ENCODE measurements at places on chromosomes 2 and 18.

DNA sequence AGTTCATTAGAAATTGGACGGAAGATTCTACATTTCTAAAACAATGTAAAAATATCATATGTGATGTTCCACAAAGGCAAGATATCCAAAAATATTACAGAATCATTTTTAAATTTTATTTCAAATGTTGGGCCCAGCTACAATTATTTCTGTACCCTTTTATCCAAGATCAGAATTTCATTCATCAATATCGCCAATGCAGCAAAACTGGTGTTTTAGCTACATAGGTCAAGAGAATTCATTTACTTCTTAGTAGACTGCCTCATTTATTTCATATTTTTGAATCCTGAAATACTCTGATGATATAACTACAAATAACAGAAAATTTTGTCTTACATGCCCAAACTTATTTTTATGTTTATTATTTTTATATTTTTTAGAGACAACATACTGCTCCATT, 143.1 kb downstream of the CMPK2 start:
- H3K27me3 ChIP-seq: no peaks in the 10 kb centered on the region
- no peak overlapping the region for H3K4me3 ChIP-seq
- no peak for DNase-seq
- no peaks in the 10 kb centered on the region for H3K36me3 ChIP-seq

DNA sequence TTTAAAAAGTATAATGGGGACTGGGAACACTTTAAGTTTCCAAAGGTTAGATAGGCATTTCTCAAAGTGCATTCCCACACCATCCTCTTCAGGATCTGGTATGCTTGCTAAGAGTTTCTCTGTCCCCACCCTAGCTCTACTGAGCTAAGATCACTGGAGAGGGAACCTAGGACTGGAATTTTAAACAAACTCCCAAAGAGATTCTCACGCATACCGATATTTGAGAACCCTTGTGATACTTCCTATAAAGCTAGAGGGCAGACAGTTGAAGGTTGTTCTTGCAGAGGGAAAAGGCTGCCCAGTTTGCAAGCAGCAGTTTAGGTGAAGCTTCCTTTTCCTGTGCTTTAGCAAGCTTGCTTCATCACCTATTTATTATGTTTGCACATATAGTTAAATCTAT, 3.6 kb downstream of the CNRIP1 start:
- no peak for DNase-seq
- no peak overlapping the region for H3K4me3 ChIP-seq
- H3K36me3 ChIP-seq: no peaks in the 10 kb centered on the region
- H3K27me3 ChIP-seq: peaks cover 62% of the 10 kb centered on the region
- peaks cover 8% of the 10 kb centered on the region for H3K4me1 ChIP-seq

GRCh38 chr2:55151733-55152433, 80.2 kb downstream of the CLHC1 start:
- DNase-seq: no peak
- no peak overlapping the region for H3K27ac ChIP-seq
- H3K36me3 ChIP-seq: no peaks in the 10 kb centered on the region
- H3K27me3 ChIP-seq: no peaks in the 10 kb centered on the region
- no peak overlapping the region for H3K4me3 ChIP-seq

- H3K27me3 ChIP-seq: no peaks in the 10 kb centered on the region
- H3K36me3 ChIP-seq: no peaks in the 10 kb centered on the region
- no peak overlapping the region for H3K27ac ChIP-seq
- H3K4me3 ChIP-seq: no peak overlapping the region
These were observed 30.1 kb upstream of the ATL2 start for GRCh38 chr2:38407111-38407682.

- H3K36me3 ChIP-seq: no peaks in the 10 kb centered on the region
- no peak overlapping the region for H3K4me3 ChIP-seq
These were observed 84.7 kb upstream of the PKDCC start for GRCh38 chr2:41962922-41963622.

- no peaks in the 10 kb centered on the region for H3K27me3 ChIP-seq
- H3K4me1 ChIP-seq: no peaks in the 10 kb centered on the region
- no peak for DNase-seq
- H3K36me3 ChIP-seq: no peaks in the 10 kb centered on the region
- H3K27ac ChIP-seq: no peak overlapping the region
- no peak overlapping the region for H3K4me3 ChIP-seq
These were observed 269.0 kb downstream of the DCDC2C start for GRCh38 chr2:3972377-3972776.

DNA sequence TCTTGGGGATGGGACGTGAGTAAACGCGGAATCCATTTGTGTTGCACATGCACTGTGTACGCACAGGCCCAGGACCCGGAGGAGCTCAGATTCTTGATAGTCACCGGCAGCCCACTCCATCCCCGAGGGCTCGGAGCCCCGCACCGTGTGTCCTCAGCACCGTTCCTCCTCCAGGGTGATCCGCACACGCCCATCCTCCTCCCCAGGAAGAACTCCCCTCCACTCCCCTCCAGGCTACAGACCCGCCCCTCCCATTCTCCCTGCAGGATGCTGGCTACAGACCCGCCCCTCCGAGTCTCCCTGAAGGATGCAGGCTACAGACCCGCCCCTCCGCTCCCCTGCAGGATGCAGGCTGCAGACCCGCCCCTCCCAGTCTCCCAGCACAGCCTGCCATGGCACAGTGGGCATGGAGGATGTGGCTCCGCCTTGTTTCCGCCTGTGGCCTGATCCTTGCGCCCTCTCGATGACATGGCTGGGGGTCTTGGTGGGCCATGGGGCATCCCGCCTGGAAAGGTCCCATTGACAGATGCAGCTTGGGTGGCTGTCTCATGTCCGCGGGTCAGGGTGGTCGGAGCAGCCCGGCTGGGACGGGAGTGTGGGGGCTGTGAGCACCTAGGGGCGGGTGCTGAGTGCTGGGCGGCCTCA, 14.1 kb downstream of the CTDP1 start:
- DNase-seq: peak; percentile 47
- no peaks in the 10 kb centered on the region for H3K36me3 ChIP-seq
- no peak overlapping the region for H3K27ac ChIP-seq
- no peaks in the 10 kb centered on the region for H3K27me3 ChIP-seq

GRCh38 chr2:96739076-96739632, 710 bp downstream of the LMAN2L start:
- peaks cover 5% of the 10 kb centered on the region for H3K4me1 ChIP-seq
- H3K36me3 ChIP-seq: no peaks in the 10 kb centered on the region
- H3K27ac ChIP-seq: no peak overlapping the region

DNA sequence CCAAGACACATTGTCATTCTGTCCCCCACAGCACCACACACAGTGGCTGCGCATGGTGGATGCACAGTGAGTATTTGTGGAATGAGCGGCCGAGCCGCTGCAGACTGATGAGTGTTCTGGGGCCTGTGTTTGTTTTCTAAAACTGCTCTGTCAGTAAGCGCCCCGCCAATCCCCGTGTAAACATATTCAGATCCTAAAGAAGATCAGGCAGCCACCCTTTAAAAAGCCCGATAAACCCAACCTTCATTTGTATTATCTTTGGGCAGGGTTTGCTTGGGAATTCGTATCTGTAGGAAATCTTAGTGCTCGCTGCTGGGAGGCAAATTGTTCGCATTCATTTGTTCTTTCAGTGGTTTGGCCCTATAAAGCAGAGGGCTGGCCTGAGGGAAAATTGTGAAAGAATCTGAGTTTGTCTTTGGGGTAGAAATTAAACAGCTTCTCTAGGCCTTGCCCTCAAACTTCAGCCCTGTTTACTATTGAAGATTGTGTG, 68.6 kb downstream of the TGOLN2 start:
- H3K27ac ChIP-seq: peak overlapping the region; percentile 86
- peak overlapping the region; percentile 1 for H3K4me3 ChIP-seq
- H3K4me1 ChIP-seq: peaks cover 72% of the 10 kb centered on the region
- peak; percentile 87 for DNase-seq
- H3K36me3 ChIP-seq: no peaks in the 10 kb centered on the region

GRCh38 chr2:241719093-241719492, 15.3 kb upstream of the D2HGDH start:
- H3K36me3 ChIP-seq: peaks cover 14% of the 10 kb centered on the region
- no peak overlapping the region for H3K27ac ChIP-seq
- H3K4me1 ChIP-seq: no peaks in the 10 kb centered on the region
- no peak for DNase-seq
- no peak overlapping the region for H3K4me3 ChIP-seq
- no peaks in the 10 kb centered on the region for H3K27me3 ChIP-seq

DNA sequence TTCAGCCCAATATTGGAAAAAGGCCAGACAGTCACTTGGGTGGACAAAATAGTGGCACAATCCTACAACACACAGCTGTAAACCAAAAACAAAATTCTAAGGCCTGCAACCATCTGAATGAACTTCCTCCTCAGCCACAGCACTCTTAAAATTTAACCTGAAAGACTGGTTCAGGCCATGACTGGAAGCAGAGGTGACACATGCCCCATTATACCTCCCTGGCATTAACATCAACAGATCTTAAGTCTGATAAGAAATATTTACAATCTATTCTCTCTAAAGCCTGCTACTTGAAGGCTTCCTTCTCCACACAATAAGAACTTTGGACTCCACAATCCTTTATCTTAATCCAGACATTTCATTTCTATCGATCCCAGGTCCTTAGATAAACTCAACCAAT, 192.4 kb upstream of the LRP1B start:
- no peak overlapping the region for H3K4me3 ChIP-seq
- H3K36me3 ChIP-seq: no peaks in the 10 kb centered on the region
- no peaks in the 10 kb centered on the region for H3K4me1 ChIP-seq
- H3K27me3 ChIP-seq: no peaks in the 10 kb centered on the region
- H3K27ac ChIP-seq: no peak overlapping the region

DNA sequence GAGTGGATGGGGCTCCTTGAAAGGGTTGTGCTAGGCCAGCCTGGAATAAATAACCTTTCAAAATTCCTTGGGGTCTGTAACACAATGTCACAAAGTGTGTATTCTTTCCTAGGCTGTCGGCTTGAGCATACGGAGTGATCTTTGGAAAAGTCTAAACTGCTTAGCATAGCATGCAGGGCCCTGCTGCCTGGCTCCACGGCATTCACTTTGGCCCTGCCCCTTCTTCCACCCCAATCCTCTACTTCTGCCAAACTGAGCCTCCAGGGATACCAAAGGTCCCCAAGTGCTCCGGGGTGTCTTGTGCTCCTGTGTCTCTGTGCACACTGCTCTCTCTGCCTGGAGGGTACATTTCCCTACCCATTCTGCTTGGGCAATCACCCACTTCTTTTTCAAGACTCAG, 196.1 kb downstream of the LTBP1 start:
- H3K36me3 ChIP-seq: no peaks in the 10 kb centered on the region
- H3K4me3 ChIP-seq: no peak overlapping the region
- DNase-seq: no peak
- H3K27me3 ChIP-seq: no peaks in the 10 kb centered on the region
- H3K4me1 ChIP-seq: no peaks in the 10 kb centered on the region
- no peak overlapping the region for H3K27ac ChIP-seq

GRCh38 chr2:101360232-101360631, 27.1 kb downstream of the CREG2 start:
- no peaks in the 10 kb centered on the region for H3K27me3 ChIP-seq
- no peak overlapping the region for H3K4me3 ChIP-seq
- peaks cover 10% of the 10 kb centered on the region for H3K4me1 ChIP-seq
- H3K36me3 ChIP-seq: no peaks in the 10 kb centered on the region

DNA sequence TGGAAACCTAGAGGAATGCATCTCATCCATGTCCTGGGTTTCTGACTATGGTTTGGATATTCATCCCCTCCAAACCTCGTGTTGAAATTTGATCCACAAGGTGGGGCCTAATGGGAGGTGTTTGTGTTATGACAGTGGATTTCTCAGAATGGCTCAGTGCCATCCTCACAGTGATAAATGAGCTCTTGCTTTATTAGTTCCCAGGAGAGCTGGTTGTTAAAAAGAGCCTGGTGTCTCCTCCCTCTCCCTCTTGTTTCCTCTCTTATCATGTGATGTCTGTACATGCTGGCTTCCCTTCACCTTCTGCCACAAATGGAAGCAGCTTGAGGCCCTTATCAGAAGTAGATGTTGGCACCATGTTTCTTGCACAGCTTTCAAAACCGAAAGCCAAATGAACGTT, 424.3 kb downstream of the DCC start:
- no peaks in the 10 kb centered on the region for H3K27me3 ChIP-seq
- H3K36me3 ChIP-seq: no peaks in the 10 kb centered on the region
- peaks cover 5% of the 10 kb centered on the region for H3K4me1 ChIP-seq
- H3K4me3 ChIP-seq: no peak overlapping the region
- no peak overlapping the region for H3K27ac ChIP-seq
- DNase-seq: no peak

DNA sequence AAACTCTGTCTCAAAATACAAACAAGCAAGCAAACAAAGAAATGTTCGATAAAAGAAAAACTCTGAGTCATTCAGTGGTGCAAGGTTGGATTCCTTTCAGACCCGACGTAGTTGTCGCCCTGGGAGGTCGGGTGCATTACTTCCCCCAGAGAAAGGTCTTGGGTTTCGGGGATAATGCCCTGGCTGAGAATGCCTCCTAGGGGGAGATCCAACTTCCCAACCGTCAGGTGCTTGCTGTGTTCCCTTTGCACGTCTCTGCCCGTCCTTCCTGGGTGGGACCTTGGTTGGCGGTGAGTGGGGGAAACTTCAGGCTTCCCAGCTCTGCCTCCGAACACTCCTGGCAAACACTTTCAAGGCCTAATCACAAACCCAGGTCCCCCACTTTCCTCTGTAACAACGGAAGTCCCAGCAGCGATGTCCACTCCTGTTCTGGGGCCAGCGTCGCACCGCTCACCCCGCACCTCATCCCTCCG, 609 bp downstream of the TPGS2 start:
- no peak overlapping the region for H3K27ac ChIP-seq
- H3K4me3 ChIP-seq: peak overlapping the region; percentile 83
- peaks cover 3% of the 10 kb centered on the region for H3K4me1 ChIP-seq

- H3K36me3 ChIP-seq: no peaks in the 10 kb centered on the region
- H3K4me1 ChIP-seq: peaks cover 5% of the 10 kb centered on the region
- no peaks in the 10 kb centered on the region for H3K27me3 ChIP-seq
- peak overlapping the region; percentile 21 for H3K27ac ChIP-seq
- no peak overlapping the region for H3K4me3 ChIP-seq
- DNase-seq: no peak
These were observed 406.0 kb downstream of the TGIF1 start for GRCh38 chr18:3855966-3856365.

DNA sequence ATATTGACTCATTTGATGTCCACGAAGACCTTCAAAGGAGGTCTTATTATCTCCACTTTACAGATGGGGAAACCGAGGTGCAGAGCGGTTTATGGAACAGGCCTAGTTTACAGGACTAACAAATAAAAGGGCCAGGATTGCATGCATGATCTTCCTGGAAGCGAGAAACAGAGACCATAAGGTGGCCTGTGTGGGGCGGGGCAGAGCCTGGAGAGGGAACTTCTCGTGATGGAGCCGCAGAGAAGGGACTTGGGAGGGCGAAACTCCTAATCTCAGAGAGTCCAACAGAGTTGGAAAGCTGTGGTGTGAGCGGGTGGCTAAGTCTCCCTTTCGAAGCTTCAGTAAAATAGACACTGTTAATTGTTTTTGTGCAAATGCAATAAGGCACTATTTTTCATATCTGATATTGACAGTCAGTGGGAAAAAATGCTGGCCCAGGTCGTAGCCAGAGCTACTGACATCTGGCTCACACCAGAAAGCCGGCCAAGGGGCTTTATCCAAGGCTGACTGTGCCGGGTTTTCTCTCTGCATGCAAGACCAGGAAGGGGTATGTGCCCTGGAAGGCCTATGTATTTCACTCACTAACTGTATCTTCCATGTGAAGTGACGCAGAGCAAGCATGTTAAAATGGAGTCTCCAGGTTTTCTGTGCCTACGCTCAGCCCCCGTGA, 4.5 kb downstream of the INPP5D start:
- DNase-seq: no peak
- H3K36me3 ChIP-seq: no peaks in the 10 kb centered on the region
- no peak overlapping the region for H3K4me3 ChIP-seq
- peaks cover 13% of the 10 kb centered on the region for H3K4me1 ChIP-seq
- no peak overlapping the region for H3K27ac ChIP-seq

Measured in neural progenitor cell (in vitro differentiated cells).